ENCODE measurements at places on chromosomes 2 and 18. TPM values are rescaled to one million over a fixed set of nuclear protein-coding genes. Genes with fewer than 3 reads are reported as not detected.

Gene PFN4
- total RNA-seq = 1.5 TPM

Gene RUFY4
- not detected for total RNA-seq

Gene PPM1G
- total RNA-seq = 51.8 TPM

Gene RGPD8
- total RNA-seq = 20.0 TPM

Gene PCARE
- total RNA-seq = 0.55 TPM

Gene SLC8A1
- 53.8 TPM for total RNA-seq

Gene TRAPPC8
- total RNA-seq = 50.9 TPM

Gene TPRKB
- total RNA-seq = 19.2 TPM

Gene SERPINB13
- total RNA-seq = not detected

Gene TBR1
- total RNA-seq = not detected

Gene GALNT5
- 40.2 TPM for total RNA-seq

Gene RTTN
- 13.0 TPM for total RNA-seq

Gene OBSL1
- 72.8 TPM for total RNA-seq

Gene PLA2R1
- 9.0 TPM for total RNA-seq

Gene AQP12B
- not detected for total RNA-seq

Gene CXCR4
- total RNA-seq = 45.2 TPM

Gene OST4
- 248 TPM for total RNA-seq

Gene ICA1L
- total RNA-seq = 2.3 TPM

Gene EGR4
- total RNA-seq = not detected

Gene SALL3
- not detected for total RNA-seq

Gene RPRM
- total RNA-seq = 0.26 TPM

Gene CCDC68
- total RNA-seq = 20.8 TPM

Gene TANC1
- total RNA-seq = 60.4 TPM

Gene DYNAP
- not detected for total RNA-seq

Gene CROCC2
- 0.26 TPM for total RNA-seq

Gene FZD7
- total RNA-seq = 13.6 TPM

Gene HOXD13
- total RNA-seq = not detected

Gene SULT1C4
- 11.6 TPM for total RNA-seq

Gene ACTR2
- total RNA-seq = 236 TPM

Gene B4GALT6
- 3.5 TPM for total RNA-seq

Gene CCBE1
- 27.8 TPM for total RNA-seq

Gene MAP4K4
- total RNA-seq = 88.7 TPM

Gene CAPN14
- total RNA-seq = 0.26 TPM

Gene RBKS
- 1.9 TPM for total RNA-seq

Gene IL1F10
- total RNA-seq = not detected

Gene PHOSPHO2
- 5.5 TPM for total RNA-seq

Gene INPP1
- 38.1 TPM for total RNA-seq

Gene OXER1
- total RNA-seq = 1.1 TPM

Gene GPAT2
- total RNA-seq = 3.2 TPM

Gene SERTAD2
- total RNA-seq = 20.7 TPM

Gene ARHGAP25
- 31.8 TPM for total RNA-seq

Gene CHAC2
- 3.6 TPM for total RNA-seq

Gene EMX1
- total RNA-seq = not detected

Gene SNORC
- 0.96 TPM for total RNA-seq

Gene CCDC88A
- 86.1 TPM for total RNA-seq

Gene MGAT4A
- total RNA-seq = 85.8 TPM

Gene FRZB
- total RNA-seq = 14.0 TPM

Gene C1GALT1C1L
- 0.35 TPM for total RNA-seq

Gene TGIF1
- 48.4 TPM for total RNA-seq

Measured in upper lobe of right lung (tissue), 1 donor.